Activated CD4-positive, alpha-beta T cell treated with anti-CD3 and anti-CD28 coated beads, Interleukin-2, Interleukin-6, amounts not matched to agents 100 ng/mL and 50 ng/mL, durations not matched to agents 16 hours and 8 hours (primary cell): ENCODE measurements at places on chromosomes 12 and 14.

DNA sequence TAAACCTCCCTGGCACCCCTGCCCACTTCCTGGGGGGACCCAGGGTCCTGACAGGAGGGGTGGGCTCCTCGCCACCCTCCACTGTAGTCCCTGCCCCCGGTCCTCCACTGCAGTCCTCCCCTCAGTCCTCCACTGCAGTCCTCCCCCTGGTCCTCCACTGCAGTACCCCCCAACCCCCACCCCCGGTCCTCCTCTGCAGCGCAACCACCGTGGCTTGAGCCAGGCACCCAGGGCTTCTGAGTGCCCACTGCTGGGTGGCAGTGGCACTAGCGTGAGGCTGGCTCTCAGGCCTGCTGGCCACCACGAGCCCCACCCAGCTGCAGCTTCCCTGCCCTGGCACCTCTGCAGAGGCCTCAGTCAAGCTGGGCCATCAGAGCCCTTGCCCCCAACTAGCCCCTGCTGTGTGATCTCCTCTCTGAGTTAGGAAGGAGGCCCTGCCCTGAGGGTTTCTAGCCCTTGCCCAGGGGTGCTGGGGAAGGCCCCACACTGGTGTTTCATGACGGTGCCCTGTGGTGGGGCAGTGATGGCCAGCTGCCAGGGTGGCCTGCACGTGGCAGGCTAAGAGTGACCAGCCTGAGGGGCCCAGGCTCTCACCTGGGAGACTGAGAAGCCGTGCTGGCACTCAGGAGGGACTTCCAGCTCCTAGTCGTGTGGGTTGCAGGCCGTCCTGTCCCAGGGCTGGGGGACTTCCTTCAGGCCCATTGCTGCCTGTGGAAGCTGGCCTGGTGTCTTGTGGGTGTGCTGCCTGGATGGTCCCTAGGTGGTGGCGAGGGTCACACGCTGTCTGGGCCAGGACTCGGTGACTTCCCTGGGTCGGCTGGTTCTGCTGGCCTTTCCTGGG lies 9.7 kb downstream of the CEP170B start:
- DNase-seq, result no peak

DNA sequence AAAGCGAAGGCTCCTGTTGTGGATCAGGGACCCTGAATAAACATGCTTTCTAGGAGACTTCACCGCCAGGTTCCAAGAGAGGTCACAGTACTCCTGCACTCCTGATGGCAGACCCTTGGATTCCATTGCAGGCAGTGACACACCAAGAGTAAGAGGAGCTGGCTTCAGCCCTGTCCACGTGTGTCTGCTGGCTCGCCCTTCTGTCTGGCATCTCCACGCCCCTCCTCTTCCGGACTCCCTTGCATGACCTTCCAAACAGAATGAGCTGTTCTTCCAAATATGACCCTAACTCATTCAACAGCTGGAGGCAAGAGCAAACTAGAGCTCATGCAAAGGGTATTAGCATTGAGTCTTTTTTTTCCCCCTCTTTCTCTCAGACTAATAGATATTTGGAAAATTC lies 233.0 kb upstream of the PLEKHG7 start:
- DNase-seq, result no peak

DNA sequence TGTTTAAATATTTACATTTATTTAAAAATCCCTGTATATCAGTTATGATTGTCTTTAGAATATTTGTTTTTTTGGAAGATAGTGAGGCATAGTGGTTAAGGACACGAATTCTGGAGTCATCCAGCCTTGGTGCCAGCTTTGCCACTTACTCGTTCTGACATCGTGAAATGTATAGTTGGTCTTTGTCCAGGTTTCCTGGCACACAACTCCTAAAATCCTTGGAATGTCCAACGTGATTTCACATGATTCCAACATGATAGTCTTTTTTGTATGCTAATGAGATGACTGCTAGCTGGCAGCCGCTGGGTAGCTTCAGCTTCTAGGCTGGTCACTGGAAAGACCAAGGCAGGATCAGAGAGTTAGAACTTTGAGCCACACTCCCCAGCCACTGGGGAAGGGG lies 64.8 kb downstream of the PRICKLE1 start:
- no peak for DNase-seq

DNA sequence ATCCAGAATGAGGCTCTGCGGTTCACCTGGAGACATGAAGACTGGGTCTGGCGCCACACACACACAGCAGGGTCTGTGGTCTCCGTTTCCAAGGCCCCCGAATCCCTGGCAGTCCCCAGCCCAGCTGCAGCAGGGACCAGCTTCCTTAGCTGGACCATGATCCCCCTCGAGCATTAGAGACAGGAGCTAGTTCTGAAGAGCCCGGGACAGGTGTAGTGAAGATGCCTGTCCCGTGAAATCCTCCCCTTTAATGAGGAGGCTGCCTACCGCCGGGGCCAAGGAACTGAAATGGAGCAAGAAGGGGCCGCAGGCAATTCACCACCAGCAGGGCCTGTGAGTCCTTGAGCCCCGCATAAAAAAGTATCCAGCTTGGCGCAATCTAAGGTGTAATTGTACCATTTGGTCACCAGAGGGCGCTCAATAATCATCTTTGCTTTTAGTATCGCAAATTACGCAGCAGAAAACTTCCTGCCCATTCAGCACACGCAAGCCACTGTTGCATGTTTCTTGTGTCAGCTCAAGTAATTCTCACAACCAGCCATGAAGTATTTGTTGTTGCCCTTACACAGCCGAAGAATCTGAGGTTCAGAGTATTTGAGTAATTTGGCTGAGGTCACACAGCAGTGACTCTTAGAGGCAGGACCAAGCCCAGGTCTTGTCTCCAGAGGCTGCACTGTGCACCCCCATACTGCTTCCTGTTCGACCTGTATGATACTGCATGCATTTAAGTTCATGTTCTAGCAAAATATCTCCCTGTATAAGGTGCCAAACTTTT lies 54.3 kb upstream of the PPP2R5C start:
- peak; percentile 86 for DNase-seq
